ENCODE measurements at places on chromosomes 5 and 9.

DNA sequence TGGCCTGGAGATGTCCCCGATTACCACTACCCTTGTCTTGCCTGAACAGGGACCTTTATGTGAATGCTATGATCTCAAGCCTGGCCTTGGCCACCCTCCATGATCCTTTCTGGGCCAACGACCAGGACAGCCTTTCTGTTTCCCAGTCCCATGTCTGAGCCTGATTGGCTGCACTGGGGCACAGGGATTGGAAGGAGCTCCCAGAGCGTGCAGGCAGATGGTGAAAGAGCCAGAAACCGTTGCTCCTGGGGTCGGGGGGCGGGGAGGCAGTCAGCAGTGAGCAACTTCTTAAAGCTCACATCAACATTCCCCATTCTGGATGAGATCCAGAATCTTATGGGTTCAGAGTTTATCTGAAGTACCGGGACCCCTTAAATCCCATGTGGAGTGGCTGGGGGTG is 84.4 kb downstream of the INSYN2B start:
- peak; percentile 7 for DNase-seq

DNA sequence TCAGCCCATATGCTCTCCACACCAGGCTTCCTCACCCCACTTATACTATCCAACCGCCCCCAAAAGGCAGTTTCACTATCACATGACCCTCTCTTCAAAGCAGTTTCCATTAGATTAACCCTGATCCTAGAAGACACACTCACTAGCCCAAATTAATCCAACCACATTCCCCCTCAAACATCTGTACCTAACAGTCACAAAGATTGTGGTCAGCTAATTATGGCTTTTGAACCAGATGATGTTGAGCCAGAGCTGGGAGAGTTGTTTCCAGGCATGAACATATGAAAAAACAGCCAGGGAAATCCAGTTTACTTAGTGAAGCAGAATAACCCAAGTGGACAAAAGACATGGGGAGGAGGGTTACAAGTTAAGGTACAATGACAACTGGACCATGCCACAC is 131.2 kb downstream of the SPOCK1 start:
- no peak for DNase-seq

DNA sequence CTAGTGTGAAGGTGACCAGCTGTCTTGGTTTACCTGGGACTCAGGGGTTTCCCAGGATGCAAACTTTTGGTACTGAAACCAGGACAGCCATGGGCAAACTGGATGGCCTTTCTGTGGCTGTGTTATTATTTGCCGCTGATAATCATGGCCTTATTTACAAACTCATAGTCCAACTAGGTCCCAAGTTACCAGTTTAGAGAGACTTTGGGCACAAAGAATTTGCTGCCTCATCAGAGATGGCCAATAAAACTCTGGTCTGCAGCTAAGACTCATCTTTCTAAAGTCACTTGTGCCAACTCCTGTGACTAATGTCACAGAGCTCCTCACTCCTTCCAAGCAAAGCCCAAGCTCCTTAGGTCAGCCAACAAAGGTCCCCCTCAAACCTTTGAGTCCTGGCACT is 47.5 kb upstream of the PLPP6 start:
- no peak for DNase-seq

DNA sequence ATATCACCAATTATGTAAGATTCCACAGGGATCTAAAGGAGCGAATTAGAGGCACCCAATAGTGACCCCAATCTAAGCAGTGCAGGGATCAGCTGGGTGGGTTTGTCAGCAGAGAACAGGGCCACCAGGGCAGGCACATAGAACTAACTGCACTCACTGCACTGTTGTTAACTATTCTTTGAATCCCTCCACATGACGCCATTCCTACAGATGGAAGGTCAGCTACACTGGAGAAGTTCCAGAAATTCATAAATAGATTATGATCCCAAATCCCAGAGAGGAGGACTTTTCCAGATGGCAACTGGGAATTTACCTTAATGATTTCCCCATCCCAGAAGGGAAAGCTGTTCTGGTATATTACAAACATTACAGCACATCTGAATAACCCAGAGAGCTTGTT is 84.2 kb downstream of the THBS4 start:
- no peak for DNase-seq

GRCh38 chr9:4886698-4887097 is 94.0 kb downstream of the RCL1 start:
- DNase-seq = no peak

- no peak for DNase-seq
These were observed 163.7 kb downstream of the ELAVL2 start for GRCh38 chr9:23662320-23662719.

- DNase-seq = peak; percentile 49
These were observed 182.4 kb upstream of the OTULINL start for GRCh38 chr5:14399054-14399692.

GRCh38 chr9:71891557-71892189 is 19.3 kb downstream of the ABHD17B start:
- no peak for DNase-seq

DNA sequence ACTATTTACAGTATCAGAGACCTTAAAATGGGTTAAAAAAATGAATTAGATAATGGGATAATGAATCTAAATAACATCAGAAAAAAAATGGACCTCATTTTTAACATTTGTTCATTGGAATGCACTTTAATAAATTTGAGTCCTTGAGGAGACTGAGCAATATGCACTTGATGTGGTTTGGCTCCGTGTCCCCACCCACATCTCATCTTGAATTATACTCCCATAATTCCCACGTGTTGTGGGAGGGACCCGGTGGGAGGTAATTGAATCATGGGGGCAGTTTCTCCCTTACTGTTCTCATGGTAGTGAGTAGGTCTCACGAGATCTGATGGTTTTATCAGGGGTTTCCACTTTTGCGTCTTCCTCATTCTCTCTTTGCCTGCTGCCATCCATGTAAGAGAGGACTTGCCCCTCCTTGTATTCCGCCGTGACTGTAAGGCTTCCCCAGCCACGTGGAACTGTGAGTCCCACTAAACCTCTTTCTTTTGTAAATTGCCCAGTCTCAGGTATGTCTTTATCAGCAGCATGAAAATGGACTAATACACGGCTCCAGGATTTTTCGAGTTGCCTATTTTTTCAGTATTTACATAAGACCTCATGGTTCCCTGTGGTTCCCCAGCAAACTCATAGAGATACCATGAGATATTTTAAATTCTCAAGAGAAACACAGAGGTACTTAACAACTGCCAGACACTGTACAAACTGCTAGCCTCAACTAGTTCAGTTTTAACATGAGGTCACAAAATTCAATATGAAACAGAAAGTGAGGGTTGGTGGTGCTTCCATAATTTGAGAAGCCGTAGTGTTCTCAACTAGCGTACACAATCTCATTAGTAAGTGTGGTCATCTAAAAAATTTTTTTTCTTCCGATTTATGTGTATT is 128.3 kb downstream of the TLE1 start:
- no peak for DNase-seq

GRCh38 chr9:124480621-124480981 is 26.6 kb downstream of the NR5A1 start:
- DNase-seq = peak; percentile 75

DNA sequence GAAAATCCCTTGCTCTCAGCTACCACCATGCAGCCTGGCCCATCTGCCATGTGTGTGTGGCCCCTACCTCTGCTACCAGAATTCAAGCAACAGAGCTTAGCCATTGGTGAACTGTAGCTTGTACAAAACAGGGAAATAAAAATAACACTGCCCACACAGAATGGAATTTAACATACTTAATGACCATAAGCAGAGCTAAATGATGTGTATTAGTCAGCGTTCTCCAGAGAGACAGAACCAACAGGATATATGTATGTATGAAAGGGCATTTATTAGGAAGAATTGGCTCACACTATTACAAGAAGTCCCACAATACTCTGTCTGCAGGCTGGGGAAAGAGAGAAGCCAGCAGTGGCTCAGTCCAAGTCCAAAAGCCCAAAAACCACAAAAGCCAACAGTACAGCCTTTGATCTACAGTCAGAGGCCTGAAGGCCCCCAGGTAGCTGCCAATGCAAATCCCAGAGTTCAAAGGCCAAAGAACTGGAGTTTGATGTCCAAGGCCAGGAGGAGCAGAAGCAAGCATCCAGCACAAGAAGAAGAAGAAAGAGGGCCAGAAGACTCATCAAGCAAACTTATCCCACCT is 318.8 kb downstream of the DNAH5 start:
- DNase-seq = no peak

- no peak for DNase-seq
These were observed 35.7 kb upstream of the ZNF510 start for GRCh38 chr9:96813607-96814006.

GRCh38 chr9:111953444-111953843 is 56.8 kb downstream of the UGCG start:
- no peak for DNase-seq

DNA sequence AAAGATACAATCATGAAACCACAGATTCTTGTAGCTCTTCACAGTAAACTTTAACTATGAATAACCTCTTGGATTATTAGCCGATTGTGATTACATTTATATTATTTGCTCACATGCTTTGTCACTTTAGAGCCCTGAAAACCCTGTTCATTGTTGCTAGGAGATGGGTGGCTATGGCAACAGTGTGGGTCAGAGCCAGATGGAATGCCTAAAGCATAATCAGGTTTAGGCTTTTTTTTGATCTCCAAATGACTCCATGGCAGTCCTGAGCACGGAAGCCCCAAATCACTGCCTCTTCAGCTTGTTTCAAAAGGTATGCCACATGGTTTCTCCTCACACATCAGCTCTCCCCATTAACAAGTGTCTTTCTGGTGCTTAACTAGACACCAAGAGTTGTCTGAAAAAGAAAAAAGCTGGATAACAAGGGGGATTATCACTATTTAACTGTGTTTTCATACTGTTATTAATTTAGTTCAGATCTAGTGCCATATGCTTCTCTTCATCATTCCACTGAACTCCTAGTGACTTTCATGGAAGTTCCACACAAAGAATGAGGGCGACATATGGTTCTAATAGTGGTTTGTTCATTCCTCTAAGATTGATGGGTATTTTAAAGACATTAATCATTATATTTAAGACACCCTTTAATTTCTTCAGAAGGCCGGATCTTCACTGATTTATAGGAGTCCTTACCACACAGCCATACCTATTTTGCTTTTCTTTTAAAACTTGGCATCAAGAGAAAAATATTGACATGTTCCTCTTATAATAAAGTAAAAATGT is 88.8 kb upstream of the PAM start:
- DNase-seq = no peak

GRCh38 chr9:125433461-125434011 is 171.9 kb downstream of the GAPVD1 start:
- no peak for DNase-seq

DNA sequence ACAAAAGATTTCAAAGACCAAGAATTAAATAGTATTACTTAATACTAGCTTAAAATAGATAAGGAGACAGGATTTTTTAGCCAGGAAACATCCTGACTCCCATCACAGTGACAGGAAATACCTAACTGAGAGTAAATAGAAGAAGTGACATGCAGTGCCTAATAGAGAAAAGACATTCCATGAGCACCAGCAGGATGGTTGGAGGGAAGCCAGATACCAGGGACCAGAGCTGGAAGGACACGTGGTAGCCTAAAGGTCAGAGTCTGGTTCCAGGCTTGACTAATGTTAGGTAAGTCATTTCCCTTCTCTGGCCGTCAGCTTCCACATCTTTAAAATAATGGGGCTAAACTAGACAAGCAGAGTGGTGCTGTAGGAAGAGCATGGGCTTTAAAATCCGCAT is 41.6 kb downstream of the CDK5RAP2 start:
- no peak for DNase-seq
